ENCODE measurements at places on chromosomes 4 and X.

GRCh38 chr4:147034372-147034771 lies 88.7 kb upstream of the TTC29 start:
- no peak for DNase-seq

DNA sequence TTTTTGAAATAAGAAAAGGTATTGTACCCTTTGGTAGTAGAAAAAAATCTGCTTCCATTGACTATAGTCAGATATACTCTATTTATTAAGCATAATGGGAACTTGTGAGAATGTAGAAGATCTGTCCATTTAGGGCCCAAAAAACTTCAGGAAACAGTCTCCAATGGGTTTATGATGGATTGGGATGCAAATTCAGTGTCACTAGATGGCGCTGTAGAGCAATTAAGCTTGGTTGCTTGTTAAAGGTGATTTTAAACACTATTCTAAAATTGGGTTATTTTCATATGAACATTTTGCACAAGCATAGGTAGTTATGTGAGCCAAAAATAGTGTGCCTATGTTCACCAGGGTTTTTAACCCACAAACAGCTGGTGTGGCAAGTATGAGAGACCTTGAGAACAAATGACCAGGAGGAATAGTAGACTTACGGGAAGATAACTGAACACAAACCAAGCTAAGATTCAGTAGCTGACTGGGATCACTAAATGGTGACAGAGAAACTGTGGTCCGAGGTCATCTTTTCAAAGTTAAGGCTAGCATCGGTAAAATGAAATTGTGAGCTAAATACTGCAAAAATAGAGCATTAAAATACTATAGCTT lies 80.3 kb upstream of the LSM6 start:
- DNase-seq = no peak

- DNase-seq = no peak
These were observed 315.4 kb downstream of the ANTXR2 start for GRCh38 chr4:79757600-79757999.

- no peak for DNase-seq
These were observed 155.7 kb upstream of the SLIT2 start for GRCh38 chr4:20095805-20096541.

DNA sequence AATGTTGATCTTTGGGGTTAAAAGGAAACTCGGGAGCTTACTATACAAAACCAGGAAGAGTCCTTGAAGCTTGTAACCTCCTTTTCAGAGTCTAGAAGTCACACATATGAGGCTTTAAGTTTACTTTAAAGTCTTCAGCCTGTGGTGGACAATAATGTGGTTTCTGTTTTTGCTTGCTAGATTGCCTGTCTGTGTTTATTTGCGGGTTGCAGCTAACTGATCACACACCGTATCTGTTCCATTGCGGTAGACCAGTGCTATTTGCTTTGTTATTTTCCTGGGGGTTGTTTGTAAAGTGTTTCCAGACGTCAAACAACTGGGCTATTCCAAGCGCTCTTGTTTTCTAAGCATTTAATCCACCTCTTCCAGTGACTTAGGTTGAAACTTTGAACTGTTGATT lies 143.0 kb upstream of the GYPA start:
- no peak for DNase-seq

- DNase-seq = no peak
These were observed at the start of gene MXRA5 for GRCh38 chrX:3346501-3347259. TSS of gene MXRA5 (minus strand) at chrX:3346652. CDS start at chrX:3343833, 2,819 bp downstream.

GRCh38 chrX:25665431-25665830 lies 472.7 kb upstream of the MAGEB18 start:
- no peak for DNase-seq

DNA sequence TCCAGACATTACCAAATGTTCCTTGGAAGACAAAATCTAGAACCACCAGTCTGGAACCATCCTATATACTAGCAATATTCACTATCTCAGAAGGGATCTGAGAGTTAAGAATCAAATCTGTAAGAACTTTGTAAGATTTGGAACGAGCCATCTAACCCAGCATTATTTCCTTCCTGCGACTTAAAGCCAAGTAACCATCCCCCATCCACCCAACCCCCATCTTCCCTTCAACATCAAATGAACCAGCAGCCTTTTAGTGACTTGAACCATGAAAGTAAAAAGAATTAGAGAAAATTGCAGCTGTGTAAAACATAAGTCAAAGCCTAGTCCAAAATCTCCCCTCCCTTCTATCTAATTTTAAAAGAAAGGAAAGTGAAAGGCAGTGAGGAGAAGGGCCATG lies 15.6 kb downstream of the RBM47 start:
- DNase-seq = no peak

Measured in NCI-H187 (cell line).